Epithelial cell of proximal tubule (primary cell): ENCODE measurements at places on chromosomes 2 and 18.

- DNase-seq: no peak
These were observed 183.4 kb upstream of the FN1 start for GRCh38 chr2:215619022-215619958.

GRCh38 chr2:100289020-100289419 lies 33.3 kb downstream of the LONRF2 start:
- no peak for DNase-seq

DNA sequence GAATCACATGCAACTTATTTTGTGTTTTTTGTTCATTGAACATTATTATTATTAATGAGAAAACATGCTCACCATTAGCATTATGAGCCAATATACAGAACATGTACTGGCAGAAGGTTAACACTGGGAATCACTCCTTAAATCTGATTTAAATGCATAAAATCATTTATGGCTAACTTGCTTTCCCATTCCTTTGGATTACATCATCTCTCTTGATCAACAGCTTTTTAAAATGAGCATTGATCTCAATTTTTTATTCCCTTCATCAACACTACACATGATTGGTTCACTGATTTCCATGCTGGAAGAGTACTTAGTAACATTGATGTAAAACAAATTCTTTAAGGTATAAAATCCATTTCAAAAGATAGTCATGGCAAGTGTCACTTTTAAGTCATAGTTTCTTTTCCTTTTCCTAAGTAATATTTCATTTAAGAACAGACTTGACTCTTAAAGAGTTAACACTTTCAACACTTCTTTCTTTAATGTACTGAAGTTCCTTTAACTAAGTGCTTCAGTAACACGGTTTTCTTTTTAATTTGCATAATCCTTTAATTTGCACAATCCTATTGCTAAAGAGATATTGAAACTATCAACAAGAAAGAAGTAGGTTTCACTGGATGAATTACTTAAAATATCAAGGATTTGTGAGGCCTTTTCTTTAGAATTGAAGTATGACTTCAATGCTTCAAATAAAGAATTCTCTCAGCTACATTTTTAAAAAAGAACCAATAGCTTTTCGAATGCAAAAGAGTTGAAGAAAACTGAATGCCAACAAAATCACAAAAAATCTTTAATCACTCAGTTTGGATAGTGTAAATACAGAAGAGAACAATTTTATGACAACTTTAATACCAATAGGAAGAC lies 24.9 kb upstream of the BUB1 start:
- no peak for DNase-seq

DNA sequence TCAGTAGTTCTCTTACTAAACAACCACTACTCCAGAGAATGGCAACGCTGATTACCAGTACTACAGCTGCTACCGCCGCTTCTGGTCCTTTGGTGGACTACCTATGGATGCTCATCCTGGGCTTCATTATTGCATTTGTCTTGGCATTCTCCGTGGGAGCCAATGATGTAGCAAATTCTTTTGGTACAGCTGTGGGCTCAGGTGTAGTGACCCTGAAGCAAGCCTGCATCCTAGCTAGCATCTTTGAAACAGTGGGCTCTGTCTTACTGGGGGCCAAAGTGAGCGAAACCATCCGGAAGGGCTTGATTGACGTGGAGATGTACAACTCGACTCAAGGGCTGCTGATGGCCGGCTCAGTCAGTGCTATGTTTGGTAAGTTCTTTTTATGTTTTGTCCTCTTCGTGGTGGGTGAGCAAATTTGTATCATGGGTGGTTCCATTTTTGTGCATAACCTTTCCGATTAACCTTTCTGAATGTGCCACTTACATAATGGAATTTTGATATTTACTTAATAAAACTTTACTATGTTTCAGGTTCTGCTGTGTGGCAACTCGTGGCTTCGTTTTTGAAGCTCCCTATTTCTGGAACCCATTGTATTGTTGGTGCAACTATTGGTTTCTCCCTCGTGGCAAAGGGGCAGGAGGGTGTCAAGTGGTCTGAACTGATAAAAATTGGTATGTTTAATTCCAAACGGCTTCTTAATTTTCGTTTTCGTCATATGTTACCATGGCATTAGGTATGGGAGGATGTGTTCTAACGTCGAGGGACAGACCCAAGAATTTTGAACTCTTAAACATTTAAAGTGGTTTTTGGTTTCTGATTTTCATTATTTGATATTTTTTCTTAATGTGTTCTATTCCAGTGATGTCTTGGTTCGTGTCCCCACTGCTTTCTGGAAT lies 1.3 kb downstream of the SLC20A1 start:
- DNase-seq: no peak

GRCh38 chr18:78123926-78124797 lies 855.5 kb upstream of the SALL3 start:
- DNase-seq: no peak

DNA sequence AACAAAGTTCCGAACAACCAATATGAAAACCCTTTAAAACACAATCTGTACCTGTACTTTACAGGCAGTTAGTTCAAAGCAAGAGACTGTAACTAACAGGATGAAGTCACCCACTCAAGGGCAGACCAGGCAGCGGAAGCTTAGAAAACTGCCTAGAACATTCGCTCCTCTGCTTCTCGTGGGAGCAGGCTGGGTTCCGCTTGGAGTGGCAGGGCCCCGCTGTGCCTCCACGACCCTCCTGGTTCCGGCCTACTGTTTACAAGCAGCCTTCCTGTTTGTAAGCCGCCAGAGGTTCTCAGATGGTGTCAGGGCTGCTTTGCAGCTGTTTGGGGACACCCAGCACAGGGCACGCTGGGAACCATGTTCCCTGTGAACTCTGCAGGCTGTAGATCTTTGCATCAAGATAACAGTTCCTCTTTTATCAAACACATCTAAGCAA lies 31.3 kb downstream of the CIB4 start:
- DNase-seq: no peak

GRCh38 chr18:48991676-48992075 lies 40.9 kb upstream of the SMAD7 start:
- no peak for DNase-seq

DNA sequence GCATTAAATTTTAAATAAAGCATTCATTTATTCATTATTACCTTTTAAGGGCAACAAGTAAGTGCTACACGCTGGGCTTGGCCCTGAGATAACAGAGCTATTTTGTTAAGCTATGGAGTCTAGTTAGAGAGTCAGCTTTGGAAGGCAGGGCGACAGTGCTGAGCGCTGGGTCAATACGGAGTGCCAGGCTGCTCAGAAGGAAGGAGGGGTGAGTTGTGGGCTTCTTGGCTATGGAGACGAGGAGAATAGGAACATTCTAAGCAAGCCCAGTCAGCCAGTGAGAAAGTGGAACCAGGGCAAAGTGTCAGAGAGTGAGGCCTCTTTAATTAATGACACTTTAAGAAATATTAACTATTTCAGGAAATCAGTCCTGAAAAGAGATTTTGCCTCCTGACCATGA lies 288.4 kb downstream of the LRRTM1 start:
- no peak for DNase-seq

- no peak for DNase-seq
These were observed 65.5 kb downstream of the FAM117B start for GRCh38 chr2:202700075-202700901.

DNA sequence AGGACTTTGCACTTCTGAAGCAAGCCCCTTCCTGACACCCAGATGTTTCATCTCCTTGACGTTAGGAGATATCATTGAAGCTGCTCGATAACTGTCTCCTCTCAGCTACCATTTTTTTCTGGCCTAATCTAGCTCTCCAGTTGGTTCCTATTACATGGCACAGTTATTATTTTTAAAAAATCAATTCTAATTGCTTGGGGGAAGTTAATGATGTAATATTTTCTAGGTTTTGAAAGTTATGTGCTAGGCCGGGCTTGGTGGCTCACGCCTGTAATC lies 22.5 kb upstream of the RAB31 start:
- no peak for DNase-seq

DNA sequence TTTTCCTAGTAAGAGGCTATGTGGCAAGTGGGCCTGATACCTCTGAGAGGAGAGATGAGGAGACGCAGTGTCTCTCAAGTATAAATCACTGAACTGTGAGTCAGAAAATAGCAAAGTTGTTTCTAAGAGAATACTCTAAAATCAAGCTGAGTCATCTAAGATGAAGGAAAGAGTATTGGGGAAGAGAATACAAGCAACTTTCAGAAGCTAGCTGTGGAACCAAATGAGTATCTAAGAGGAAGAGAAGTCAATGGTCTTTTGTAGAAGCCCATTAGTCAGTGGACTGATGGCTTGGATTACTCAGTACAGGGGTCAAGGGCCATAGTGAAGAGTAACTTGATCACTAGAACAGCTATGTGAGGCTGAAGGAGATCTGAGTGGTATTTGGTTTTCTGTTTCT lies 2.7 kb upstream of the DCC start:
- DNase-seq: no peak

GRCh38 chr2:79585701-79586433 lies 73.0 kb downstream of the CTNNA2 start:
- DNase-seq: peak; percentile 20

DNA sequence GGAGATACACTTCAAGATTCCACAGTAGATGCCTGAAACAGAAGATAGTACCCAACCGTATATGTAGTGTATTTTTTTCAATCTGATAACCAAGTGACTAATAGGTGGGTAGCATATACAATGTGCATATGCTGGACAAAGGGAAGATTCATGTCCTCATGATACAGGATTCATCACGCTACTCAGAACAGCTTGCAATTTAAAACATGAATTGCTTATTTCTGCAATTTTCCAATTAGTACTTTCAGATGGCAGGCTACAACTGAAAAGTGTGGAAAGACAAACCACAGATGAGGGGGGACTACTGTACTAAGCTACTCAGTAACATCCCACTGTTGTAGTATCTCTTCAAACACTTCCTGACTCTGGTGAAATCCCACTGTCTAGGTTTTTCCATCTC lies 3.7 kb downstream of the IER3IP1 start:
- DNase-seq: no peak

GRCh38 chr2:177282181-177282641 lies 17.7 kb upstream of the NFE2L2 start:
- peak; percentile 93 for DNase-seq

DNA sequence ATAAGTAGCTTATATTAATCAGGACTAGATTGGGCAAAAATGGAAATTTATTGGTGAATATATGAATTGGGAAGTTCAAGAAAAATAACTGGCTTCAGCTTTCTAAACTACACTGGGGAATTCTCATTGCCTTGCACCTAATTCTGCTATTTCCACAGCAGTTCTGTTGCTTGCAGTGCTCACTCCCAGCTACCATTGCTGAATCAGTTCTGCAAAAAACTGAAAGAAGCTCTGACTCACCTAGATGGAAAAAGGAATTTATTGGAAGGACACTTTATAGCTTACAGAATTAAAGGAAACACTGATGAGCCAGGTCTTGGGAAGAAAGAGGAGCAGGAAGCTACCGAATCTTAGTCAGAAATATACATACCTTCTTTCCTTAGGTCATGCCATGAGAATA lies 60.3 kb upstream of the ACVR1 start:
- no peak for DNase-seq

DNA sequence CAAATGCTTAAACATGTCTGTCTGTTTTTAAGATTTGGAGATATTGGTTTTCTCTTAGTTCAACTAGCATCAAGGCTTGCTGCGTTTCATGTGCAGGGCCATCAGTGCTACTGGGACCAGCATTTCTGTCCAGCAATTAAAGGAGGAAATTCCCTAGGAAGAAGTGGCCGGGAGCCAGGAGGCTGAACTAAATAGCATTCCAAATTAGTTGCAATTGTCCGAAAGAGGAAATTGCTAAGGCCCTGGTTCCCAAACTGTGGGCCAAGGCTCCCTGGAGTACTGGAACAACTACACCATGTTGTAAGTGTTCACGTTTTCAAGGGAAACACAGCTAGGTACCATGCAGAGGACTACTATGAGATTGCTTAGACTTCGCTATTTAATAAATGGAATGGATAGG lies 257.9 kb downstream of the PTPRM start:
- no peak for DNase-seq

DNA sequence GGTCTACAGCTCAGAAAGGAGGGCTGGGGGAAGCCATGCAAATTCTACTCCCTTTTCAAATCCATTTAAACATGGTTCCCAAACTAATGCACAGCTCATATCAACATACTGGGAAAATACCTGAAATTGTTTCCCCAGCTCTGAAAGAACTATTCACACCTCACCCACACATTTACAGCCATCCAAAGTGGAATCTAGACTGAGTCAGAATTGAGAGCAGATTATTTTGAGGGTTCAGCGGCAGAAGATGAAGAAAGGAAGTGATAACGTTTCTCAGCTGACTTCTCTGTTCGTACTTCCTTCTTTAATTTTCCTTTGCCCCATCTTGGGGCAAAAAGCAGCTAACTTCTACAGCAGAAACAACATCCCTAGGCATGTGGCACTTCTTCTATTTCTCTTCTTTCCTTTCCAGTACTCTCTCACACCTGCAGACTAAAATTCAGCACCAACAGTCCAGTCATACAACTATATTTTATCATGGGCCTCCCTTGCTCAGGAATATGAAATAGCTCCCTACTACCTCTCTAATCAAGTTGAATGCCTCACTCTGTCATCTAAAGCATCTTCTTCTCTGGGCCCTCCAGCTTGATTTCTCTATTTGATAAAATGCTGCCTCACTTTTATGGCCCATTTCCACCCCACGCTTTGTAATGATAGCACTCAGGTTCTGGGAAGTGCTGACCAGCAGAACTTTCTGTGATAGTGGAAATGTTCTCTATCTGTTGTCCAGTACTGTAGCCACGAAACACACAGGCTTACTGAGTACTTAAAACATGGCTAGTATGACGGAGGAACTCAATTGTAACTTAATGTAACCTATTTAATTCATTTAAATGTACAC lies 35.9 kb downstream of the ARHGAP25 start:
- no peak for DNase-seq

DNA sequence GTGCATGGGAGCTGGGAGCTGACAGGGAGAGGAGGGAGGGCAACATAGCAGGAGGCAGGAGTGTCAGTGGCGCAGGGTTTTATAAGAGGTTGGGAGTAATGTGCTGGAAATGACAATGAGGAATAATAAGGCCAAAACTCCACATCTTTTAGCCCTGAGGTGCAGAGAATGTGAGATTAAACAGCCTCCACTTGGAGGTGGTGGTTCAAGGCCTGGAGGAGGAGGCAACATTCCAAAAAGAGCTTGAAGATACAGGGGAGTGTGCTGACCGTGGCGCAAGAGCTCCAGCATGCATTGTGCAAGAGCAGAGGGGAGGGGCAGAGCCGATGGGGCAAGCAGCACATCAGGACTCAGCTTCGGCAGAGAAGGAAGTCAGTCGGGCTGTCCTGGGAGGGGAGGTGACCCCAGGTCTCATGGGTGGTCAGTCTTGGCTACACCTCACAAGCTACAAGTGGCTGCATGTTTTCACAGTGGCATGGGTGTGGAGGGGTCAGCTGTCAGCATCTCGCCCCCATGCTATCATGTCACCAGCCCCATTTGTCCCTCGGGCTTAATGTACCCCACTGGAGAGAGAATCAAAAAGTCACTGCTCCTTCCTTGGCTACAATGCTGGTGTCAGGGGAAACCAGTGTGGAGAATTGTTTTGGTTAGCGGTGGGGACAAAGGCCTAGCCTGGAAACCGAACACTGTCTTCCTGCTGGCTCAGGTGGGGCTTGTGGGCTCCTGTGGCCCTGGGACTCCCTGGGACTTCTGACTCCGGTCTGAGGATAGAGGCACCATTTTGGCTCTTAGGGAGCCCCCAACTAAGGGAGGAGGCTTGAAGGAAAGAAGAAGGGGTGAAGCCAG lies 208.0 kb downstream of the ZFP36L2 start:
- DNase-seq: peak; percentile 39

- DNase-seq: no peak
These were observed at the start of gene PSMA8 for GRCh38 chr18:26133652-26134051. Gene PSMA8 (plus strand): TSS chr18:26133869. CDS start chr18:26133966, 97 bp downstream.

- no peak for DNase-seq
These were observed 8.7 kb downstream of the PTH2R start for GRCh38 chr2:208415255-208415654.

GRCh38 chr2:212109792-212110680 lies 428.6 kb downstream of the ERBB4 start:
- DNase-seq: no peak
